Stimulated activated CD8-positive, alpha-beta memory T cell treated with anti-CD3 and anti-CD28 coated beads, Interleukin-4, amount 100 ng/mL, for 1 hour (primary cell): ENCODE measurements at places on chromosomes 3 and 15.

GRCh38 chr15:52301265-52301847 lies 5.8 kb upstream of the MYO5C start:
- no peak for DNase-seq

DNA sequence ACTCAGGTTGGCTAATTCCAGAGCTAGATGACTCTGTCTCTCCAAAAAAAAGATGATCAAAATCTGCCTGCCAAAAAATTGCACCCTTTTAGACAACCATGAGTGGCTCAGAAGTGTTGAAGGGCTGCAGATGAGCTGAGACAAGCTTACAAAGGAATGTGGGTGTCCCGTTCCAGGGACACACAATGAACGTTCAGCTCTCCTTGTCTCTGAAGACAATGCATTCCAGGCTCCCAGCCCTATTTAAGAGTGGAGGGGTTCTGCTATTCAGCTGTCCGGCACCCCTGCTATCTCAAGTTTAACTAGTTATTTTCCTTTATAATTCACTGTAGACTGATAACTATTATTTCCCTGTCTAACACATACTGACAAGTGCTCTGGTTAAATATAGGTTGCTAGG lies 355.1 kb upstream of the WNT5A start:
- DNase-seq: no peak

GRCh38 chr3:15097891-15098290 lies 1.1 kb downstream of the RBSN start:
- no peak for DNase-seq

- DNase-seq: no peak
Observed at GRCh38 chr3:153026026-153026425, 136.0 kb upstream of the RAP2B start.

DNA sequence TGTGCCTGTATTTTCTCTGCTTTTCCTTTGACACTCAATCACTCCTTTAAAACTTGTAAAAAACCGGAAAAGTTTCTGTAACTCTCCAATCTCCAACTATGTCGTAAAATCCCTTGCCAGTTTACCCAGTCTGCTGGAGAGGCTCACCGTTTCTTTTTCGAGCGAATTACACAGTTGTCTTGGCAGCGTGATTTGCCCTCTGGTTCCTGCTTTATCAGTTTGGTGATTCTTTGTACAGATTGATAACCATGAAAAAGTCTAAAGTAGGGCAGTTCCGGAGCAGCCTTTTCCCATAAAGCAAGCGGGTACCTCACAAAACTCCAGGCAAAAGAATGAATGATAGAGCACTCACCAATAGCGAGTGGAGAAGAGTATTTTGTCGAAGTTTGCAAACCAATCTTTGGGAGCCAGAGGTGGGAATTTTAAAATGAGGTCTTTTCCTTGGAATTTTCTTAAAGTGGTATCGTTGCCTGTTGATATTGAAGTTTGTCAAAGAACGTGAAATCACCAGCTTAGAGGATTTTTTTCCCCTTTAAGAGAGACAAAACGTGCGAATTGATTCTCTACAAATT lies at the start of gene TTC23:
Gene TTC23, minus strand, starts transcription at position 312 of the 572 bp plus-strand sequence. CDS start 20,869 bp downstream, outside the sequence.
- no peak for DNase-seq

DNA sequence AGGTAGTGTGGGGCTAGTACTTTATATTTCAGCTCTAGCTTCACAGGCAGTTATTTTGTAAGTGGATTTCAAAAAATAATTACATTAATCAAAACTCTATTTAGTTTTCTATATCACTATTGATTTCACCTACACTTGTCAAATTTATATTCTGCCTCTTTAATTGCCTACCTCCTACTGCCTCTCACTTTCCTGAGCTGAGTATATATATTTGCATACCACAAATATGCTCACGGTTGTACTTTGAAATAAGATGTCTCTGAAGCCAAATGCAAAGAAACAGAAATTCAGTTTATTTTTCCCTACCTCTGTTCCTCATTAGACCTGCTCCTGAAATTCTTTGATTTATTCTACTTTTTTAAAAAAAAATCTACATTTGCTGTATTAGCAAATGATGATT lies 309.3 kb upstream of the TGFBR2 start:
- DNase-seq: no peak

DNA sequence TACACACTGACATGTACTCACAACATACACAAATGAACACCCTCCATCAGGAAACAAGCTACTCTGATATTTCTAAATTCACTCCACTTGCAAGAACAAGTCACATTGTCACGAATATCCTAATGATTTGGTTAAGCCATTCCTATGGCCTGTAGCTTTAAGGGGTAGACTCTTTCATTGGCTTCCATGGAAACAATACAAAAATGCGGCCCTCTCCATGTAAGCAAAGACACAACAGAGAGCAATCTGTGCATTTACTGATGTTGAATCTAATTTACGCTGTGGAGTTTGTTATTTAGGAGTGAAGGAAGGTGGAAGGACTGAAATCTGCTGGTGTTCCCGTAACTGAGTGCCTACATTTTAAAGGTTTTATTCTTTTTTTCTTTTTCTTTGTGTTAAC lies 114.5 kb downstream of the FMN1 start:
- no peak for DNase-seq

DNA sequence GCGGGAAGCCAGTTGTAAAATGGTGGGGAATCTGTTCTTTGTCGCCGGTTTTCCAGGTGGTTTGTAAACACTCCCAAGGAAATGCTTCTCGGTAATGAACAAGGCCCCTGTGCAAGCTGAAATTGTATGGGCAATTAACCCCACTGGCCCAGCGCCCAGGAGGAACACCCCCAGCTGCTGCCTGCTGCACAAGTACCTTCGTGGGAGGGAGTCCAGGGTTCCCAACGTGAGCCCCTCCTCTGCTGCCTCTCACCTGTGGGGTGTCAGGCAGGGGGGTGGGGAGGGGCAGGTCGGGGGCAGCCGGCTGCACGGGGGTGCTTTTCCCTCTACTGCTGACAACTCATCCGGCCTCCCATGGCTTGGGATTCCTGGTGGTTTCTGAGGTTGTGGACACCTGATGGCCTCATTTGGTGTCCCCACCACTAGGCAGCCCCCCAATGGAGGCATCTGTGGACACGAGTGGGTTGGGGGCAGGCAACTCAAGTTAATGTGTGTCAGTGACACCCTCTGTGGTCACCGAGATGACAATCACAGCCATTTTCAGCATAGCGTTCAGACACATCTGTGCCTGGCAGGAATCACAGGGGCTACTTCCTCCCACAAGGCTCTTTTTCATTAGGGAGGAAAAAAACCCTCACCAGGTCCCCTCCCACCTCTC lies 35.6 kb upstream of the PRR23E start:
- no peak for DNase-seq

- DNase-seq: no peak
Observed at GRCh38 chr3:99709686-99710085, 71.3 kb downstream of the COL8A1 start.

DNA sequence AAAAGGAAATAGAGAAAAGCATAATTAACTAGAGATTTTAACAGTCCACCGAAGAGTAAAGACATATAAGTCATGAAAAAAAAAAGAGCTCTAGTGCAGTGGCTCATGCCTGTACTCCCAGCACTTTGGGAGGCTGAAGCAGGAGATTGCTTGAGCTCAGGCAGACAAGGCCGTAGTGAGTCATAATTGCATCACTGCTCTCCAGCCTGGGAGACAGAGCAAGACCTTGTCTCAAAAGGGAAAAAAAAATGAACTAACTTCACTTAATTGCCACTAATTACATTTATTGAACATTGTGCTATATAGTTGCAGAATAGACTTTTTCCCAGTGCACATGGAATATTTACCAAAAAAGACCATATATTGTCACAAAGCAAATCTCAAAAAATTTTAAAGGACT lies 221.8 kb downstream of the CBLB start:
- DNase-seq: no peak

- no peak for DNase-seq
Observed at GRCh38 chr15:63554337-63554927, 42.8 kb upstream of the FBXL22 start.
